Liver (tissue), 10 donors: ENCODE measurements at places on chromosomes 13 and 19.
A peak's percentile ranks its signal among the peaks of the same experiment; 100 is the strongest.

DNA sequence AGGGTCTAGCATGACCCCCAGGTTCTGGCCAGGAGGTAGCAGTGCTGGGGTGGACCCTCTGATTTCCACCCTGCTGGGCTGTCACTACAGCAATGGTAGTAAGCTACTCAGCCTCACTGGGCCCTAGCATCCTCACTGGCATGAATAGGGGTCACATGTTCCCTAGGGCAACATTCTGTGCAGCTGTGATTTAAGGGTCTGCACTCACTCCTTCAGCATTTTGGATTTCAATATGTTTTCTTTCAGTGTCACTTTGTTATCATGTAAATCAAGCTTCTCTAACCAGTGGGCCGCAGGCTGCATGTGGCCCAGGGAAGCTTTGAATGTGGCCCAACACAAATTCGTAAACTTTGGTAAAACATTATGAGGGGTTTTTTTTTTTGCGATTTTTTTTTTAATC, 57.8 kb downstream of the SPATA13 start:
- DNase-seq = no peak

DNA sequence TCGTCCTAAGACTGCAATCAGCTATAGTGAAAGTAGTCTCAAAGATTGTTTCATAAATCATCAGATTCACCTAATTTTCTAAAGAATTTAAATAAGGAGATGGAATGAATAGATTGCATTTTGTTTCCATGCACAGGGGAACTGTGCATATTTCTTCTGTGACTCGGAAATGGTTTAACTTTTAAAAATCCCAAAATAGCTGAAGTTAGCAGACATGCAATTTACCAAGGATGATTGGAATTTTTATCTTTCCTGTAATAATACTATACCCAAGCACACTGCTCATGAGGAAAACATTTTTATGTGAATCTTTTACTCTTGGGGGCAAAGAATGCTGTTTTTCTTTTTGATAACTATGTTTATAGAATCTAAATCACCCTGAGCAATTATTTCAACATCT, 15.0 kb upstream of the LMO7 start:
- DNase-seq = no peak

- no peak for DNase-seq
Observed at GRCh38 chr13:106277484-106278154, 257.8 kb downstream of the EFNB2 start.

GRCh38 chr19:1823539-1824251, 11.6 kb upstream of the ATP8B3 start:
- DNase-seq = no peak

DNA sequence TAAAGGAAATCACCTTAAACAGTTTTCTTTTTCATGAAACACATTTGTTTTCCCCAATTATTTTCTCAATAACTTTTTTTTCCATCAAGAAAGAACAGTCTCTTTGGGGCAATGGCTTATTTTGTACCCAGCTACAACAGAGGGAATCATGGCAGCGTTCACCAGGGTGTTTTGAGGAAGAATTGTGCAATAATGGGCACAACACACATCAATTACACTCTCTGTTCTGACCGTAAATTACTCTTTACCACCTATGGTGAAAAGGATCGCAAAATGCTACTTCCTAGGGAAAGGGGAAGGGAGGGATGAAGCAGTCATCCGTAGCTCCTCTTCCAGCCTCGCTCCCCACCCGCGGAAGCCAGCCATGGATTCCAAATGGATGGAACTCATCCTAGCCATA, 38.6 kb downstream of the TMTC4 start:
- no peak for DNase-seq

GRCh38 chr19:28898249-28898648, 314.7 kb downstream of the UQCRFS1 start:
- no peak for DNase-seq

- DNase-seq = no peak
Observed at GRCh38 chr13:31835932-31836331, 96.6 kb downstream of the RXFP2 start.

GRCh38 chr19:37948362-37948761, 41.4 kb downstream of the SIPA1L3 start:
- DNase-seq = no peak

DNA sequence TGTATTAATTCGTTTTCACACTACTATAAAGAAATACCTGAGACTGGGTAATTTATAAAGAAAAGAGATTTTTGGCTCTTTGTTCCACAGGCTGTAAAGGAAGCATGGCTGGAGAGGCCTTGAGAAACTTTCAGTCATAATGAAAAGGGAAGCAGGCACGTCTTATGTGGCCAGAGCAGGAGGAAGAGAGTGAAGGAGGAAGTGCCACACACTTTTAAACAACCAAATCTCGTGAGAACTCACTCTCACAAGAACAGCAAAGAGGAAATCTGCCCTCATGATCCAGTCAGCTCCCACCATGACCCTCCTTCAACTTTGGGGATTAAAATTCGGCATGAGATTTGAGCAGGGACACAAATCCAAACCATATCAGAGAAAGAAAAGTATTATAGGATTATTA, 1255.9 kb upstream of the MIR17HG start:
- DNase-seq = no peak

GRCh38 chr13:35163674-35164073, 221.6 kb downstream of the NBEA start:
- DNase-seq = no peak

DNA sequence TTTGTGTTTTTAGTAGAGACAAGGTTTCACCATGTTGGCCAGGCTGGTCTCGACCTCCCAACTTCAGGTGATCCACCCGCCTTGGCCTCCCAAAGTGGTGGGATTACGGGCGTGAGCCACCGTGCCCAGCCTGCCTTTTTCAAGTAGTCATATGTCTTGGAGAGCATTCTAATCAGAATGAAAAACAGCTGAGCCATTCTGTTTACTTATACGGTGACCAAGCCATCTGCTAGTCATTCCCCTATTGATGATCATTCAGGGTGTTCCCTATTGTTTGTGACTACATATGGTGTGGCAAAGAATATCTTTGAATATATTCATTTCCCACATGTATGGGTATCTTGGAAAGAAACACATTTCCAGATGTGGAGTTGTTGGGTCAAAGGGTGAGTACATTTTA, 17.2 kb downstream of the BLOC1S3 start:
- no peak for DNase-seq

- peak; percentile 78 for DNase-seq
Observed at GRCh38 chr19:5403968-5404640, 51.1 kb upstream of the ZNRF4 start.

DNA sequence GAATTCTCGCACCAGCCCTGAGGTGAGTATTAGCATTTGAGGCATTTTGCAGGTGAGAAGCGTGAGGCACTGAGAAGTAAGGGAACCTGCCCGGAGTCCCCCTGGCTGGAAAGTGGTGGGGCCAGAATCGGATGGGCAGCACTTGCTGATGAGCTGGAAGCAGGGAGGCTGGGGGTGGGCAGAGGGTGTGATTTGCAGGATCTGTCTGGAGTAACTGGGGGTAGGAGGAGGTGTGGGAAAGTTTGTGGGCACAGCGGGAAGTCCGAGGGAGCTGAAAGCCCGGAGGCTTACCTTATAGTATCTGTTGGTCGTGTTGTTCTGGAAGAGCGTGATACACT, 20.1 kb downstream of the PRKD2 start:
- no peak for DNase-seq

GRCh38 chr19:51971624-51972023, 15.0 kb downstream of the ZNF350 start:
- DNase-seq = no peak

- DNase-seq = no peak
Observed at GRCh38 chr13:48437371-48437770, 24.5 kb upstream of the LPAR6 start.

- DNase-seq = no peak
Observed at GRCh38 chr19:49148044-49148682, 7.0 kb downstream of the HRC start.

DNA sequence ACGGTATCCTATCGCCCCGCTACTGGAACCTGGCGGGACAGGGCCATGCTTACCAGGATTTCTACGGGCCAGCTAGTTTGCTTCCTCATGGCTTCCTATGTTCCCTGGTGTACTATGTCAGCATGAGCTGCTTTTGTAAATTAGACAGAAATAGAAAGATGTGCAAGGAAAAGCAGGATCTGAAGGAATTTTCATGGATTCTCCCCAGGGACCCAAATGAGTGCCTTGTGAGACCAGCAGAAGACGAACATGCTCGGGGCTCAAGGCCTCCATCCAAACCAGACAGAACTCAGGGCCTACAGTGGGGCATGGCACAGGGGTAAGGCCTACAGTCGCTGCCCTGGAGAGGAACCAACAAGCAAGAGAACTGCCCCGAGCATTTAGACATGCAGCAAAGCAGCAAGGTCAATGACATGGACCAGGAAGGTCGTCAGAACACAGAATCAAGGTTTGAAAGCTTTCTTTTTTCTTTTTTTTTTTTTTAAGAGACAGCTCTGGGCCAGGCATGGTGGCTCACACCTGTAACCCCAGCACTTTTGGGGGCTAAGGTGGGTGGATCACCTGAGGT, 17.3 kb downstream of the EPS15L1 start:
- DNase-seq = no peak

- no peak for DNase-seq
Observed at GRCh38 chr13:47433461-47434005, 536.7 kb upstream of the HTR2A start.

GRCh38 chr19:35000647-35001501, 751 bp downstream of the GRAMD1A start:
- no peak for DNase-seq

- DNase-seq = no peak
Observed at GRCh38 chr13:48547663-48548092, 14.8 kb upstream of the RCBTB2 start.

- DNase-seq = peak; percentile 9
Observed at GRCh38 chr19:27765912-27766725, 1446.8 kb downstream of the UQCRFS1 start.

DNA sequence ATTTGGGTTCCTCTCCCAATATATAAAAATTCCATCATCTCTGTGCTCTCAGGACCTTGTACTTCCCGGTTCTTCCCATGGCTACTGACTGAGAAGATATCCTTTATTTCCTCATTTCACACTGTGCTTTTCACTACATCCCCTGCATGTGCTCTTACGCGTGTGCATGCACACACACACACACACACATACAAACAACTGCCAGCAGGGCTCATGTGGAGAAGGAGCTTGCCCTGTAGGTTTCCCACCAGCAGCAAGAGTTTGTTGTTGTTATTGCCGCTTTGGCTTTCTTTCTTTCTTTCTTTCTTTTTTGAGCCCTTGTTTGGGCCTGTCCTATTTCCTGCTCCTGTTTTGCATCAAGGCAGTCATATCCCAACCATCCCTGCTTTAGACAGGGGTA, 43.6 kb downstream of the TEX26 start:
- DNase-seq = no peak

DNA sequence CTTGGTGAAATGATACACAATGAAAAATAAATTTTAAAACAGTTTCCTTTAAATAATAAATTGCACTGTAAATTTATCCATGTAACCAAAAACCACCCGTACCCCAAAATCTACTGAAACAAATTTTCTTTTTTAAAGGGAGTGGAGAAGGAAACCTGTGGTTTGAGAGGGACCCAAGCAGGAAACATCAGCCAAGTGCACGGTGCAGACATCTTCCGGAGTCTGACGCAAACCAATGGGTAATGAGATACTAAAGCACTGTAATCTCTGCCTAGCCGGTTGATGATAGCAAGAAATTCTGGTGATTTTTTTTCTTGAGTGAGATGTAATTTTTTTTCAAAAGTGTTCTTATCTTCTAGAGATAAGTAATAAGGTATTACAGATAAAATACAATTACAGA, 115.4 kb downstream of the ABCC4 start:
- no peak for DNase-seq

GRCh38 chr13:68715651-68716050, 1392.0 kb upstream of the ATXN8OS start:
- DNase-seq = no peak

DNA sequence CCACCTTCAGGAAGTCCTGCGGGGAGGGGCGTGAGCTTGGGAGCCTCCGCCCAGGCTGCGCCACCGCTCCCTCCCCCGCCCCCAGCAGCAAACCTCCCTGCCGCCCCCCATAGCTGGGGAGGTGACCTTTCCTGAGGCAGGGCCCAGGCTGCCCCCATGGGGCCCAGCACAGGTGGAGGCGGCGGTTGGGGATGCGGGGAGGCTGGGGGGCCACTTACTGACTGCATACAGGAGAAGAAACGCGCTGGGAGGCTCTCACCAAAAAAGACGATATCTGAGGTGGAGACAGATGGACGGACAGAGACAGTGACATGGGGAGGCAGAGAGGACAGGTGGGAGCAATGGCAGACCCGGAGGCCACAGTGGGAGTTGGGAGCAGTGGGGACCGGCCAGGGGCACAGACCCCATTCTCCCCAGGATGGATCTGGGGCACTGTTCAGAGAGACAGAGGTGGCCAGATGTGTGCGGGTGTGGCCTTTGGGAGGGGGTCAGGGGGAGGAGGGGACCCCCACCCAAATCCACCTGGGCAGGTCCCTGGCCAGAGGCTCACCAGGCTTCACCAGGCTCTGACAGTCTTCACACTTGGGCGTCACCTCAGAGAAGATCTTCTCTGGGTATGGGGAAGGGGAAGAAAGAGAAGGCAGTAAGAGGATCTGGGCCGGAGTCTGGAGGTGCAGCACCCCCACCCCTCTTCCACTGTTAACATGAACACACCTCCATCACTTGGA, 3.0 kb upstream of the RINL start:
- DNase-seq = no peak

GRCh38 chr19:39502640-39503417, 4.1 kb downstream of the DLL3 start:
- peak; percentile 75 for DNase-seq

- no peak for DNase-seq
Observed at GRCh38 chr13:110008816-110009215, 222.4 kb upstream of the IRS2 start.

DNA sequence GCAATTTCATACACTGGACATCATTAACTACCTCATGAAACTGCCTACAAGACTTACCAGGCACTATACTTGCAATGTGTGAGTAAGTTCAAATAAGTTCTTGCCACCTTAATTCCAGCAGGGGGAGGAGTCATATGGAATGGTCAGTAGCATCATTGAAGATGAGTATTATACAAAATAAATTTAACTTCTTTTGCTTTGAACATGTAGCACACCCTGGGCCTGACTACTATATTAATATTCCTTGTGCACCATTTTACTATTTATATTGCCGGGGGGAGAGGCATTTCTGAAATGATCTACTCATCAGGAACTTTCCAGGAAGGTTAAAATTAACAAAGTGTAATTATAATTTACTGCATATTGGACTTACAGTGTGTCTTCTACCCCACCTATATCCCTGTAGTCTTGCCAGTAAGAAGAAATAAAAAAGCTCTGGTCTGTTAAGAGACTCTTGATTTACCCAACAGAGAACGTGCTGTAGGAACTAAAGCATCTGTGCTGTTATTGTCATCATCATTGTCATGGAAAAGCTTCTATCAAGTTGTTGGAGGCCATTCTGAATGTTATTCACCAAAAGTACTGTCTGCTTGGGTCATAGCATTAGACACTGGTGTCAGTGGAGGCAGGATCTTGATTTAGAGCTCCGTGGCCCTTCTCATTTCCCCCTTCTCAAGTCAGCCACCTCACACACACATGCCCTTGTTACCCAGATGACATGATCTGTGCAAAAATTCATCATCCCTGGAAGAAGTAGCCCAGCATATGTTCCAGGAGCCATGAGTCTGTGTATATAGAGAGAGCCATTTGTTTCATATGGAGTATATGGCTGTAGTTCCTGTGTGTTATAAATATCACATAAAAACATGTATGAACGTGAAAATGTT, 147.1 kb downstream of the MTUS2 start:
- no peak for DNase-seq

GRCh38 chr19:42606660-42607351, 12.1 kb upstream of the CEACAM8 start:
- DNase-seq = no peak

GRCh38 chr13:70043685-70044084, 63.9 kb upstream of the ATXN8OS start:
- no peak for DNase-seq
